ENCODE measurements at places on chromosomes 7 and 10.

GRCh38 chr7:102873470-102874165 is 39.2 kb upstream of the LRRC17 start:
- no peak for DNase-seq

DNA sequence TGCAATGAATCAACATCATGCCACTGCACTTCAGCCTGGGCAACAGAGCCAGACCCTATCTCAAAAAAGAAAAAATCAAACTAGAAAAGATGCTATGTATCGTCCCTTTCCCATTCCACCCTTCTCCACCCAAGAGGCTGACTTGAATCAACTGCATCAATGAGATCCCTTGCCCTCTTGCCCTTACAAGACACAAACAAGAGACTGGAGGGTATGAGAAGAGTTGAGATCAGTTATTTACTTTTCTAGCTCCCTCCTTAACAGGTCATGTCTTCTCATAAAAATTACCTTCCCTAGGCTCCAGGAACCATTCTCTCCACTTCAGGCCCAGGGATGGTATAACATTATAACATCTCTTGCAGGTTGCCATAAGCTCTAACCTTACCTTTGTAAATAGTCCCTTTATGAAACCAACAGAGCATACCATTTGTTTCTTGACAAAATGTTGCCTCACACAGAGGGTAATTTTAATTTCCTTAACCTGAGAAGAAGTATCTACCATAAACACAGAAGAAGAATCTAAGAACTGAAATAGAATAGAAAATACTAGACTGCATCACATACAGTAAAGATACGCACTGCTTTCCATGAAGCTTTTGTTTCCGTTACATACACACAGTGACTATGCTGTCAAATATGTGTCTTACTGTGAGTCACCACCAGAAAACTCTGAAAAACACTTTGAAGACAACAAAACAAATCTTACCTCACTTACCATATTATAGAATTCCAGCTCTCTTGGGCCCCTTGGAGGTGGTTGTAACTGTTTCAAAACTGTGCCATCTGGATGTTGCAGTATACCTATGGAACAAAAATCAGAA is 30.5 kb downstream of the IPMK start:
- DNase-seq, result no peak

GRCh38 chr7:132732321-132732865 is 156.1 kb upstream of the PLXNA4 start:
- no peak for DNase-seq

DNA sequence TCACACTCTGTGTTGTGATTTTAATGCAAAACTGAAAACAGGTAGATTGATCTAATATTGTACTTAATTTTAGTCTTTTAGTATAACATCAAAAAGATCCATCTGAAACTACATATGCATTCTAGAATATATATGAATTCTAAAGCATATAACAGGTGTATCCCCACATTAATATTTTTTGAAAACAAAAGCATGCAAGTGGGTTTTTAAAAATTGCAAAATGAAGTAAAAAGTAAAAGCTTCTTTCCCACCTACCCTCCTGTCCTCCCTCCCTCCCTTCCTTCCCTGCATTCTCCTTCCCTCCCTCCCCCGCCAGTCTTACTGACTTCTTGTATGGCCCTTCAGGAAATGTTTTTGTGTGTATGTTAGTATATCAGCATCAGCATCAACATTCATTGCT is 14.6 kb upstream of the STMP1 start:
- no peak for DNase-seq

DNA sequence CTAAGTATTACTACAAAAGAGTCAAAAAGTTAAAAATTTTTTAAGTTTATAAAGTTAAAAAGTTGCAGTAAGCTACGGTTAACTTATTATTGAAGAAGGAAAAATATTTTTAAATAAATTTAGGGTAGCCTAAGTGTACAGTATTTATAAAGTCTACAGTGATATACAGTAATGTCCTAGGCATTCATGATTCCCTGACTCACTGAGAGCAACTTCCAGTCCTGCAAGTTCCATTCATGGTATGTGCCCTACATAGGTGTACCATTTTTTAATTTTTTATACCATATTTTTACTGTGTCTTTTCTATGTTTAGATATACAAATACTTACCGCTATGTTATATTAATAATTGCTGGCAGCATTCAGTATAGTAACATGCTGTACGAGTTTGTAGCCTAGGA is 92.3 kb downstream of the CTNNA3 start:
- DNase-seq, result no peak

GRCh38 chr10:4704034-4704545 is 121.9 kb upstream of the AKR1E2 start:
- no peak for DNase-seq

DNA sequence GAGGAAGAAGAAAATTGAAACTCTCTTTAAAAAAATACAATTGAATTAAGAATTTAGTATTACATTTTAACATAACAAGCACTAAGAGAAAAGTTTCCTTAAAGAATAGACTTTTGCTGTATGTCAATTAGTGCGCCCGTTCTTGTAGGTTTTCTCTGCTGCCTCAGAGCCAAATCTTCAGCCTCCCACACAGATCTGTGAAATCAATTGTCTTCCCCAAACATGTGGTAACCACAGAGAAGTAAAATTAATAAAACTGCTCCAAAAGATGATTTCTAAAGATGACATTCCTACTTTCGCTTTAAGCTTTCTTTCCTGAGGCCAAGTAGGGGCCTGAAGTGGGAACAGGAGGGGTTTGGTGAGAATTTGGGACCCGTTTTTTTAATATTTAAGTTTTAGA is 113.2 kb upstream of the ADO start:
- DNase-seq, result no peak

- no peak for DNase-seq
Measured at GRCh38 chr10:74424565-74424964, 273.5 kb downstream of the ADK start.

GRCh38 chr7:108292541-108292940 is 162.4 kb upstream of the LAMB4 start:
- no peak for DNase-seq

DNA sequence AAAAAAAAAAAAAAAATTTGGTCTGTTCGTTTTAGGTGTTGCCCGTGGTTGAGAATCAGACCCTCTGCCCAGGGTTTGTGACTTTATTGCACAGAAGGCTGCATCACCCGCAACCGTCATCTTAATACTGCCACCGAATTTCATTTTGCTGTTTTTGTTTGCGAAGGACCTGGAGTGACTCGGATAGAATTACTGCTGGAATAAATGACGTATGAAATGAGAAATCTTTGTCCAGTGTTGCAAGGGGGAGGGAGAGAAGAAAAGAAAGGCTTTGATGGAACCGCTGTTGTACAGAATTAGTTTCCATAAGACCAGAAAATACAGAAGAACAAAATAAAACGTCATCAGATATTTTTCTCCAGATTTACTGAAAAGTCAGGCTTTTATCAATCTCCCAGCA is 103.3 kb downstream of the GALNT17 start:
- DNase-seq, result no peak

DNA sequence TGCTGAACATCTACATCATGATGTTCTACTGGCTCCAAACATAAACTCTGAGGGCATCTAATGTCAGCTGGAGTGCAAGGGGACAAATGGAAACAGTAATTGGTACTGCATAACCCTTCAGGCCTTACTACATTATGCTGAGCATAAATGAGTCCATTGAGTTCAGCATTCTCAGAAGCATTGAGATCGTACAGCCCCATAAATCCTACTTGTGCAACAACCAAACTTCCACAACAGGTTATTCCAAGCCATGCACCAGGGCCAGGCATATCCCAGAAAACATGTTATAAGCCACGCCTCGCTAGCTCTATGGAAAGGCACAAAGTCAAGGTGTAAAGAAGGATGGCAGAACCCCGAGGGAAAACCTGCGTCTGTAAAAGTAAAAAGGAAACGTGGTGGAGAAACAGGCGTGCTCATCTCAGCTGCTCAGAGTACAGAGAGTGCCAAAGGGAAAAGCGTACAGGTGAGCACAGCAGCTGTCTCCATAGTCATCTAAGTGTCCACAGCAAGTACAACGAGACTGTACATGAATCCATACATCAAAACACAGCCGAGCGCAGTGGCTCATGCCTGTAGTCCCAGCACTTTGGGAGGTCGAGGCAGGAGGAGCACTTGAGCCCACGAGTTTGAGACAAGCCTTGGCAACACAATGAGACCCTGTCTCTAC is 124.6 kb downstream of the PARD3 start:
- no peak for DNase-seq

DNA sequence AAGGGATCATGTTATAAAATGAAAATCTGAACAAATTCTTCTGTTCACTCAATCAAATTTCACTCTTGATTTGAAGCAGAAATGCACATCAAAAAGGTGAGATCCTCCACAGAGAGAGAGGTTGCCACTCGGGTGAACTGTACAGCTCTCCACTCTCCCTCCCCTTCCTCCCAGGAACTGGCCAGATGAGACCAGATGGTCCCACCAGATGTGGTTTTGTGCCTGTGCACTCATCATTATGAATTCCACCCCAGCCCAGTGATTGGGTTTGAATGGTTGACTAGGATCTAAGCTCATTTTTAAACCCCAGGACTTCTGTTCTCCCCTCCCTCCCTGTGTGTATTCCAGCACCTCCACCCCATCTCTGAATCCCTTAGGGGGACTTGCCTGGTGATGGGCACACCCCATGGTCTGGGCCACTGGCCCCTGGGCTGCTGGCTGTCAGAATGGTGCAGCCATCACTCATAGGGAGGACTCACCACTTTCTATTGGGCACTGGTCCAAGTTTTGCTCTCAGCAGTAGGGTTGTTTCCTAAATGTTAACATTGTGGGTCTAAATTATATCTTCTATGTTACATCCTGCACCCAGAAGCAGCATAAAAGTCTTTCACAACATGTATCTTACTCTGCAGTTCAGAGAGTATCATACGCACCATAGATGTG is 393.1 kb downstream of the TNS3 start:
- DNase-seq, result no peak

- DNase-seq, result no peak
Measured at GRCh38 chr10:133259602-133259989, 17.1 kb downstream of the ADAM8 start.

GRCh38 chr7:150909200-150909995 is 57.1 kb downstream of the AOC1 start:
- DNase-seq, result peak; percentile 16

GRCh38 chr7:794671-795329 is 37.5 kb upstream of the SUN1 start:
- no peak for DNase-seq

- DNase-seq, result no peak
Measured at GRCh38 chr7:33185786-33186185, 56.4 kb downstream of the BBS9 start.
